ENCODE measurements at places on chromosomes 11 and 22.

DNA sequence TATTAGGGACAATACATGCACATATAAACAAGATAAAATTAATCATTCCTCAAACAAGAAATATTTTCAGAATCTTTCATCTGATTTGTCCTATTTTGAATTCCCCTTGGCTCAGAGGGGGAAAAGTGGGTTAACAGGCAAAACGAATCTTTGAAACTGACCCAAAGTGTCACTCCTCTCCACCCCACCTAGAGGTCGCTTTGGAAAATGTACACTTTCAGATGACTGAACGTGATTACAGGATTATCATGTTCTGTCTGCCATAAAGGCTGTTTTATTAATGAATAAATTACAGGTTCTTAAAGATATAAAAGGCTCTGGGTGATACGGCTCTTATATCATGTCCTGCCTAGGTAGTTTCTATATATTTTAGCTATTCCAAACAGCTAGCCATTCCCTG lies 1735.0 kb downstream of the LRRC4C start:
- no peak for DNase-seq

- peak; percentile 87 for DNase-seq
These were observed 2.4 kb downstream of the UCP2 start for GRCh38 chr11:73980001-73980961.

GRCh38 chr11:57479911-57480310 lies 19.6 kb downstream of the RTN4RL2 start:
- DNase-seq, result no peak

GRCh38 chr11:11416502-11416901 lies 63.5 kb upstream of the CSNK2A3 start:
- peak; percentile 22 for DNase-seq

GRCh38 chr11:62151737-62152102 lies 27.9 kb downstream of the INCENP start:
- DNase-seq, result no peak

- DNase-seq, result no peak
These were observed 17.8 kb downstream of the LIF start for GRCh38 chr22:30228509-30229359.

DNA sequence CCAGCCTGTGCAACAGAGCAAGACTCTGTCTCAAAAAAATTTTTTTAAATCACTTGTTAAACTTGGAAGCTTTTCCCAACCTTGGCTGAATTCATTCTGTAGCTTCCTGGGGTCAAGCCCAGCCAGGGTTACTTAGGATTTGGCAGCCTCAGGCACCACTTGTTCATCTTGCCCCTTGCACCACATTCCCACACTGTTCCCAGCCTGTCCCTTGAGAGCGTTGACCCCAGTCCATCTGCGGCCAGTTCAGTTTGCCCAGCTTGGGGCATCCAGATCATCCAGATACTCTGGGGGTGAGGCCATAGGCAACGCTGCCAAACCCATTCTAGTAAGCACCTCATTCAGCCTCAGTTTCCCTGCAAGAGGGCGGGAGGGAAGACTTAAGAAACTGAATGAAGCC lies 8.7 kb upstream of the THRSP start:
- no peak for DNase-seq

DNA sequence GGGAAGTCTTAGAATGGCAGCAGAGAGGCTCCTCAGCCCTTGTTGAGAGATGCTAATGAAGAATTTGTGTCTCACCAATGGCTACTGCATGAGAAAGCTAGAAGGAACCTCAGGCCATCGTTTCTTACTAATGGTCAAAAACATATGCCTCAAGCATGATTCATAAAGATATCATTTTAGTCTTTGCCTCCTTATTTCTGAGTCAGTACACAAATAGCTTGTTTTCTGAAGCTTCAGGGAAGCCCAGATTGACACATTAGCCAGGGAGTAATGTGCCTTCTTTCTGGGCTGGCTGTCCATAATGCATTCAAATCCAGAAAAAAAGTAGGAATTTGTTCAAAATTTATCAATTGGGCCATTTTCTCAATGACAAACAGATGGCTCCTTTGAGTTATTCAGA lies 169.4 kb upstream of the ZBED5 start:
- no peak for DNase-seq

DNA sequence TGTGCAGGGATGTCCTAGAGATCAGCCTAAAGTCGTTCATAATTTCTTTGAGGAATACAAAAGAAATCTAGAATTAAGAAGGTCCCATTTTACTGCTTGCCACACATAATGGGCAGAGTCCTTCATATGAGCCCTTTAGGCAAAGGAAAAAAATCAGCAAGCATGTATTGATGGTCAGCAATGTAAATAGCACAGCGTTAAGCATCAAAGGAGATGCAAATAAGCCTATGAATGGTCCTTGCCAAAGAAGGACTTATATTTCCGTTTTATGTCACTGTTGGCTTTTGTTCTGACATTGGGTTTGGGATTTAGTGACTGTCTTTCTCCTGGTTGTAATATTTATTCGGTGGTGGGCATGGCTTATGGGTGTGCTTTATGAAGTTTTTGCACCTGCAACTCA lies 69.8 kb downstream of the CD44 start:
- no peak for DNase-seq

GRCh38 chr11:61516675-61517572 lies 8.4 kb downstream of the LRRC10B start:
- peak; percentile 54 for DNase-seq

- no peak for DNase-seq
These were observed 19.9 kb upstream of the NCR3LG1 start for GRCh38 chr11:17331669-17332068.

GRCh38 chr22:19291218-19291579 lies 320 bp downstream of the CLTCL1 start:
- DNase-seq, result peak; percentile 21

- peak; percentile 29 for DNase-seq
These were observed 2.8 kb upstream of the ACER3 start for GRCh38 chr11:76857781-76858410.

DNA sequence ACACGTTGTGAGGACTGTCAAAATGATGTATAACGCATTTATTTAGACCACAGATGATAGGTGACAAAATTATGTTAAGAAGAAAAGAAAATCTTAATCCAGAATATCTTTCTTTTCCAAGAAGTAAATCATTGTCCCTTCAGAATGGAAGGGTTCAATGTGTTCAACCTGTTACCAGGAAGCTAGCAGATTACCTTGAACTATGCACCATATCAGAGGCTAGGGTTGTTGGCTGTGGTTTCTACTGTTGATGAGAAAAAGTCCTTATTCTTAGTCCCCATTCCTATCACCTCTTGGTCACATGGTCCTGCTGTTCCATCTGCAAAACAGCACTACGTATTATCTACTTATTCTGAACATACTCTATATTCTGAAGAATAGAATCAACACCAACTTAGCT lies 339.5 kb upstream of the CADM1 start:
- DNase-seq, result no peak

- no peak for DNase-seq
These were observed 680.0 kb downstream of the BRD1 start for GRCh38 chr22:49147617-49148175.

DNA sequence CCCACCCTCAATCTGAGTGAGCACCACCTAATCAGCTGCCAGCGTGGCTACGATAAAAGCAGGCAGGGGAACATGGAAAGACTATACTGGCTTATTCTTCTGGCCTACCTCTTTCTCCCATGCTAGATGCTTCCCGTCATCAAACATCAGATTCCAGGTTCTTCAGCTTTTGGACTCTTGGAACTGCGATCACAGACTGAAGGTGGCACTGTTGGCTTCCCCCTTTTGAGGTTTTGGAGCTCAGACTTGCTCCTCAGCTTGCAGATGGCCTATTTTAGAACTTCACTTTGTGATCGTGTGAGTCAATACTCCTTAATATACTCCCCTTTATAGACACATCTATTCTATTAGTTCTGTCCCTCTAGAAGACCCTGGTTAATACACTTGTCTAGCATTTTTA lies 543.7 kb upstream of the RAG2 start:
- no peak for DNase-seq

DNA sequence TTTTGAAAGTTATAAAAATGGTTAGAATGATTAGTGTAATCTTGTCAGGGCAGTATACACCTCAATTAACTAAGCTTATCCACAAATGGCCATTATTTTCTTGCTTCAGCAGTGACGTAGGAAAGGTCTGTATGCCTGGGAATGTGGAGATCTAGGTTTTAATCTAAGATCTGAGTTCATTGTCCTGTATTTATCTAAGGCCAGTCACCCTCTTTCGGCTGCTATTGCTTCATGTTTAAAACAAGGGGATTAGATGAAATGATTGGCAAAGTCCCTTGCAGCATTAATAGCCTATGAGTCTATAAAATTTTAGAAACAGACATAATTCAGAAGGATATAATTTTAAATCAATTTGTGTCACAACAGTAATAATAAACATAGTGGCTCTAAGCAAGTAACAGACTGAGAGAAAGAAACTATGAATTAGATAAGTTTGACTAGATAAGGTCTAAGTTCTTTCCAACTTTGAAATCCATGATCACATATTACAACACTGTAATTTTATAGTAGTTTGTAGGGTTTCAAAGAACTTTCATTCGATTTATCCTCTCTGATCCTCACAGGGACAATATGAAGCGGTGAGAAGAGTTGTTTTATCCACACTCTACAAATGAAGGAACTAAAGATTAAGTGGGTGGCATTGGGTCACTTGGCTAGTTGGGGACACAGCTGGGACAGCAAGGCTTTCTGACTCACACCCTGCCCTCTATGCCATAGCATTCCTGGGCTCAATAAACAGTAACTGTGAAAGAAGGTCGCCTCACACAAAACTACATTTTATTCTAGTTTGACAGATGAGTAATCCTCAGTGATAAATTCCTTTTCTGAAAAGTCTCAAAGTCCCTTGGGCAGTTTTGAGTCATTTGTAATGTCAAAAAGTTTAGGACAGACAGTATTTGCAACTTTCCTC lies 60.6 kb upstream of the RDX start:
- DNase-seq, result no peak

DNA sequence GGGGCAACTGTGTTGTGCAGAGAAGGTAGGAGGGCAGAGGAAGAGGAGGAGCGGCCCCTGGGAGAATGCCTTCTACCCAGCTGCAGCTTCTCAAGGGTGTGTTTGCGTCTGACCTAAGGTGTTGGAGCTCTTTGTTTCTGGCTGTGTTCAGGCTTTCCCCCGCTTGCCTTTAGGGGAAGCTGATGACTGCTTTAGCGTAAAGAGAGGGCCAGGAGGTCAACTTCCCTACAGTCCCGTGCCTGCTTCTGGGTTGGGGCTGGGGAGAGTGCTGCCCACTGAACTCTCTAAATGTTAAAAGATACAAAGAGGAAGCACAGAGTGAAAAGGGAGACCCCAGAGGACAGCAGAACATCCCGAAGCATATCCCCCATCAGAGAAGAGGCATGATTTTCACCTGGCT lies 99.2 kb downstream of the PTPRJ start:
- no peak for DNase-seq

GRCh38 chr11:122822241-122822640 lies 16.1 kb upstream of the CRTAM start:
- no peak for DNase-seq

- DNase-seq, result no peak
These were observed 57.2 kb downstream of the GUCY1A2 start for GRCh38 chr11:106961048-106961447.

DNA sequence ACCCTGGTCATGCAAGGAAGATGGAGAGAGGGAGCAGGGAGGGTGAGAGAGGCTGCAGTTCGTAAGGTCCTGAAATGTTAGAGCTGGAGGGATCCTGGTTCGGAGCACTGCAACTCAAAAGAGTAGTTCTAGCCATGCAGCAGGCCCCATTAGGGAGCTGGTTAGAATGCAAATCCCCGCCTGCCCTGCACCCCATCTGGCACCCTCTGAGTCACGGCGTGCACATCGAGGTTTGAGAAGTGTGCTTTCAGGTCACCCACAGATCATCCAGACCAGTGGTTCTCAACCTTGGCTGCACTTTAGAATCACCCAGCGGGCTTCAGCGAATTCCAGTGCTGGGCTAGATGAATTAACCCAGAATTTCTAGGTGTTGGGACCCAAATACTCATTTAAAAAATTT lies 48.2 kb downstream of the ST3GAL4 start:
- peak; percentile 32 for DNase-seq

DNA sequence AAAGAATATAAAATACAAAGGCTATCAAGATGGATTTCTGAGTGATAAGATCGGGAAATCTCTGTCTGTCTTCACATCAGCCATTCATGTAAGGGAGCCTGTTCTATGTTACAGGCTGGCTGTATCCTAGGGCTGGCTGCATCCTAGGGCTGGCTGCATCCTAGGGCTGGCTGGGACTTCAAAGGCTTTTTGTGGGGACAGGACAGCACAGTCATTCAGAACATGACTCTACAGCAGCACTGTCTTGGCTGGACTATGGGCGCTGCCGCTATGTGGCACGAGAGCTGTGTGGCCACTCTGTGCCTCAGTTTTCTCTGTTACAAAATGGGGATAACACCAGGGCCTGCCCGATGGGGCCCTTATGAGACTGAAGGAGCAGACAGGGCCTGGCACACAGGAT lies 10.2 kb downstream of the ADAMTS8 start:
- no peak for DNase-seq

GRCh38 chr11:2077061-2077802 lies 62.0 kb downstream of the IGF2 start:
- DNase-seq, result no peak

GRCh38 chr11:47257517-47258316 lies at the start of gene NR1H3:
Gene NR1H3 (plus strand): TSS chr11:47257996. CDS start chr11:47259217, 1,221 bp downstream.
- no peak for DNase-seq

DNA sequence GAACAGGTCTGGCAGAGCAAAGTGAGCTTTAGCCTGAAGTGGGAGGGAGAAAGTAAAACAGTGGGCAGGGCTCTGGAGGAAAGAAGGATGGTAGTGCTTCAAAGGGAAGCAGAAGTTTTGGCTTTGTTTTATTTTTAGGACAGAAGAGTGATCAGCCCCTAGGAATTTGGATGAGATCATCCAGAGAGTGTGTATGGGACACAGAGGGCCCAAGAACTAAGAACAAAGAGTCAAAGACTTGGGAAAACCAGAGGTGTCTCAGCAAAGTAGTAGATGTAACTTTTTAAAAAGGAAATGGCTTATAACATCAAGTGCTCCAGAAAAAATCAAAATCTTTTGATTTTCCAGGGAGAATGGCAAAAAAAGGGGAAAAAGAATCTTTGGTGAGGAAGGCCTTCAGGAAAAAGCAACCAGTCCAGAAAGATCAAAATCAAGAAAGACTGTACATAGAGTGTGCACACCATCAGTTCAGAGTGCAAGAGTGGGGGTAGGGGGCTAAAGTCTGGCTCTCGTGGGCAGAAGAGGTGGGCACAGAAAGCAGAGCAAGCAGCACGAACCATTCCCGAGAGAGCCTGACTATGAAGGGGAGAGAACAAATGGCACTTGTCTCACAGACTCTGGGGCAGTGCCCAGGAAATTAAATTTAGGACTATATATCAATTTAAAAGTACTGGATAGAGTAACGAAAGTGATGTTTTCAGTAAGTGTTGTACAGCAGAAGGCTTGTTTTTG lies 30.0 kb downstream of the MAPK1 start:
- no peak for DNase-seq

- DNase-seq, result no peak
These were observed 598.6 kb downstream of the OPCML start for GRCh38 chr11:132933703-132934102.

GRCh38 chr11:12433571-12434324 lies 56.4 kb downstream of the PARVA start:
- no peak for DNase-seq

Measured in GM06990 (cell line).